ENCODE measurements at places on chromosomes 11 and 22. TPM values are rescaled to one million over a fixed set of nuclear protein-coding genes. Genes with fewer than 3 reads are reported as not detected.

The KCNJ5 gene
- total RNA-seq, result 5.4 TPM

DNA sequence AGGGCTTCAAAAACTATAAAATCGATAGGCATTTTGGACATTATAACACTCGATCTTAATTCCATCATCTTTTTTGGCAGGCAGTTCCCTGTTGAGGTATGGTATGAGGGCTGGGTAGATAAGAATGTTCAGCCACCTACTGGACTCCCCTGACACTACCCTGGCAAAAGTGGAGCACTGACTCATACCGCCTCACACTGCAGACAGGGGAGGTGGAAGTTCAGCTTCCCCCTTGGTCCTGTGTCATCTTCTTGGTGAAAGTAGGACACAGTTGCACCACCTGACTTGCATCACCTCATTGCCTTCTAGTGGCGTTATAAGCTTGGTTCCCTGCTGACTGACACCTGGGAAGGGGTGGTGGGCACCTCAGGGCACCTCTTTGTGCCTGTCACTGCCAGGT is 30.4 kb downstream of the PAAF1 start:
- DNase-seq, result no peak

DNA sequence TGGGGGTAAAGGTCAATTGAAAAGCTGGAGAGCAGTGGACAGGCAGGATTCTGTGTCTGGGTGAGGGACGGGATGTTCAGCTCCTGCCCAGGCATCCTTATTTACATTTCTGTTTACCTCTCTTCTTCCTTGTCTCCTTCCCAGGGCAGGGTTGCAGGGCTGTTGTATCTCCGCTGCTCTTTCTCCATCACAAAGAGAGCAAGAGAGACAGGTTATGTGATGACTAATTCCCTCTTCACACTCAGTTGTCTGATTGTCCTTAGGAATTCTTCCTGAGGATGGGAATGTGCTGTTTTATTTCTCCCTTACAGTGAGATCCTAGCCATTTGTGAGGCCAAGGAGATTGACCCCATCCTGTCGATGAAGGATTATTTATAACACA is 104.9 kb downstream of the VPREB1 start:
- DNase-seq, result no peak

DNA sequence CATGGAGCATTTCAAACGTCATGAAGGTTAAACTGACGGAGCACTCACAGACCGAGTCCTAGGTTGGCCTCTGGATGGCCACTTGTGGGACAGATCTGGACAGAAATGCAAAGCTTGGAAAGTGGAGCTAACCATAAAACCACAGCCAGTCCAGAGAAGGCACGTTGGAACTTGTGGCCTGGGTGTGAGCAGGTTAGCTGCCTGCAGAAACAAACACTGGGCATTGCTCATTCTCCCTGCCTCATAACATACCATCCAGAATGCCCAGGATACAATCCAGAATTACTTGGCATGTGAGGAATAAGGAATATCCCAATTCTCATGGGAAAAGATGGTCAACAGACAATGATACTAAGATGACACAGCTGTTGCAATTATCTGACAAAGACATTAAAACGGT is 1005.0 kb downstream of the TBC1D22A start:
- no peak for DNase-seq
